Brain (organoid and tissue), 16 donors: ENCODE measurements at places on chromosomes 4 and X.

GRCh38 chrX:118360429-118361125, 14.7 kb downstream of the WDR44 start:
- DNase-seq: no peak

DNA sequence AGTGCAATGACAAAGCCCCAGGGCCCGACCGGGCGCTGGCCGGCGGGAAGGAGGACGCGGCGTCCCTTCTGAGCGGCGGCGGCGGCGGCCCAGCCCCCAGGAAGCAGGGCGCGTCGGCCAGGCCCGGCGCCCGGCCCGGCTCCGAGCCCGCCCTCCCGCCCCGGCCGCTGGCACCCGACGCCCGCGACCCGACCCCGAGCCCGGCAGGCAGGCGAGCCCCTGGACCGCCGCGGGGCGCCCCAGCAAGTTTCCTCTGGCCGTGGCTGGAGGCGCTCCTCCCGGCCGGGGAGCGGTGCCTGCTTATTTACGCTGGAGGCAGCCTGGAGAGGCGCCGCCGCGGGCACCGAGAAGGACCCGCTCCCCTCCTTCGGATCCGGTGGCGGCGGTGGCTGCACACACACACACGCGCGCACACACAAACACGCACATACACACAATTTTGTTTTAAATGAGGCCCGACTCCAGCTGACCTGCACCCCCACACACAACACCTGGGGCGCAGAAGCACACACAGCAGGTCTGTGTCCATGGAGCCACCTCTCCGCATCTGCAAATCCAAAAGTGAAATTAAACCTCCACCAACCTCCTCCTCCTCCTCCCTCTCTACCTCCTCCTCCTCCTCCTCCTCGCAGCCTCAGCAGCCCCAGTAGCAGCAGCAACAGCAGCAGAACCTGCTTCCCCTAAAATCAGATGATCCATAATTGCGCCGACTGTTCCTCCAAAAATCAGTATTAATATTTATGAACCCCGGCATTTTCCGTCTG, 669 bp downstream of the IRF2 start:
- peak; percentile 54 for DNase-seq

GRCh38 chr4:119647558-119647957, 19.0 kb upstream of the PDE5A start:
- no peak for DNase-seq

GRCh38 chrX:1281521-1281920, 12.9 kb downstream of the CSF2RA start:
- DNase-seq: no peak

GRCh38 chrX:39258331-39258730, 457.1 kb downstream of the MID1IP1 start:
- DNase-seq: no peak

DNA sequence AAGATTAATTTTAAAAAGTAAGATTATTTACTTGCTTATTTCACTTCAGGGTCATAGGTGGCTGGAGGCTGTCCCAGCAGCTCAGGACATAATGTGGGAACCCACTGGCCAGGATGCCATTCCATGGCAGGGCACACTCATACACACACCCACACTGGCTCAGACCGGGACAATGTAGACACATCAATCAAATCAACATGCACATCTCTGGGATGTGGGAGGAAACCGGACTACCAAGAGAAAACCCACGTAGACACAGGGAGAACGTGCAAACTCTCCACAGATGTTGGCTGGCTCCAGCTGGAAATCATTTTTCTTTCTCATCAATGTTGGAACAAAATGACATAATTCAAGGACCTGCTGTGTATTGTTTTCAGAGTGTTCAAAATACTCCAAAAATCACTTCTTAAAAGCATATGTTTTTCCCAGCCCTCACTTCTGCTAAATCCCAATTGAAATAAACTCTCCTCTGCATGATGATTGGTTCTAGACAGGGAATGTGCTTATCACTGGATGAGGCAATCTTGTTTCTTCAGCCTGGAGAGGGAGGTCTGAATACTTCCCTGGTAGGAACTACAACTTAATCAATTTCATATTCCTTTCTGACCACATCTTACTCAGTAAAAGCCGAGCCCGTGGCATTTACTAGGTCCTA, 18.6 kb upstream of the CPE start:
- no peak for DNase-seq

DNA sequence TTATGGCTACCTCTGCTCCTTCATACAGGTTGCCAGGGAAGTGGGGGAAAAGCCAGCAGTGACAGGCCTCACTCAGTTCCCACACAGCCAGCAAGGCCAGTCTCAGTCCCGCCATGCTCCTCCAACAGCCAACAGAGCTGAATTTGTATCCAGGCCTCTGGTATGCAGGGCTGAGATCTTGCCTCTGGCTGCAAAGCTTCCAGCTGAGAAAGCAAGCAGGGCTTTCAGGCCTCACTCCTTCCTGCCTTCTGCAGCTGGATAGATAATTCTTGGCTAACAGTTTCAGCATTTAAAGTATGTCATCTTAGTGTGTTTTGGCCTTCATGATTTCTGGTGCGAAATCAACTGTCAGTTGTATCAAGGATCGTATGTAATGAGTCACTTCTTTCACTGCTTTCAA, 103.6 kb downstream of the GNL3L start:
- DNase-seq: no peak

GRCh38 chrX:150702966-150703694, 9.9 kb downstream of the MTMR1 start:
- DNase-seq: no peak

GRCh38 chr4:122830426-122831095, 3.9 kb downstream of the FGF2 start:
- no peak for DNase-seq

GRCh38 chrX:153967536-153968224, 3.9 kb downstream of the HCFC1 start:
- no peak for DNase-seq
